ENCODE measurements at places on chromosomes 11 and 22.

GRCh38 chr22:35805466-35805865 lies 87.8 kb downstream of the APOL5 start:
- no peak for DNase-seq

DNA sequence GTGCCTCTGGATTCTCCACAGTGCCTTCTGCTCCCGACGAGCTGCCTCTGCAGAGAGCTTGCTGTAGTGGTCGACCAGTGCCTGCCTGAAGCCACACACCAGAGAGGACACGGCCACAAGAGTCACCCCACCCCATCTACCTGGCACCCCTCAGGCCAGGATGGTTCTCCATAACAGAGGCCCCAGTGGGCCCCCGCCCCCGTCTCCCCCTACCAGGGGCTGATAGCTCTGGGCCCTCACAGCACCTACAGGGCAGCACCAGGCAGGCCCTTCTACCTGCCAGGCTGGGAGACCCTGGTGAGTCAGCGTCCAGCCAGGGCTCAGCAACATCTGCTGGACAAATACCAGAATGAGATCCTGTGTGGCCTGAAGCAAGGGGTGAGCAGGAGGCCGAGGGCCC lies 21.7 kb downstream of the SELENOO start:
- no peak for DNase-seq

DNA sequence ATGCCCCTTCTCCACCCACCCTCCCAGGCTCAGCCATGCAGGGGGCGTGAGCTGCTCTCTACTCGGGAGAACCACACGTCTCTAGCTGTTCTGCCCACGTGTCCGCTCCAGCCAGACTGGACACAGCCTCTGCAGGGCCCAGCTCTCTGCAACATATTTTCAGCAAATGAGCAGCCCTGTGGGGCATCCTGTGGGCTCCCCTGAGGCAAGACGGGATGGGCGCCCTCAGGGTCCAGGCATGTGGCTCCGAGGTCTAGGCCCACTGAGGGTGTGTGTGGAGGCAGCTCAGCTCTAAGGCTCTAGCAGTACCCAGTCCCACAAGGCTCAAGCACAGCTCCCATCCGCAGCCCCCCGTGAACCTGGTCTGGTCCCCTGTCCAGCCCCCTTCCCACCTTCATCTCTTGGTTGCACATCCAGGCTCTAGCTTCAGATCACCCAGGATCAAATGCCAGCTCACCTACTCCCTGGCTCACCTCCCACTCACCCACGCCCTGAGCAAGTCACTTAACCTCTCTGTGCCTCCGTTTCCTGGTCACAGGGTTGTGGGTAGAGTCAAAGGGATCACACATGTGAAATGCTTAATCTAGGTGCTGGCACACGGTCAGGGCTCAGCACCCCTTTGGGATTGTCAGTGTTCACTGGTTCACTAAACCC lies 57.8 kb upstream of the TCF20 start:
- DNase-seq = no peak

DNA sequence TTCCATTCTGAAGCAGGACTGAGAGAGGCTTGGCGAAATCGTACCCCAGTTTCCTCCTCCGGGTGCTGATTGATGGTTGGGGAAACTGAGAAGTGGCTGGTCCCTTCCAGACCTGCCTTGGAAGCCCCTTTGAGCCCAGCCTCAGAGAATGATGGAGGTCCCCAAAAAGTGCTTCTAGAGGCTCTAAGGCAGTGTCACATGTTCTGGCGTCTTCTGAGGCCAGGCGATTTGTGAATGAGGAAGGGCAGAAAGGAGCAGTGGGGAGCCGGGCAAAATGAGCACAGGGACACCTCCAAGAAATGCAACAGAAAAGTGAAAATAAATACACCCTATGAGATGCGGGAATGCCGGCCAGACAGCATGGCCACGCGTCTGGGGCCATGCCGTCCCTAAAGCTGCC lies 1.0 kb upstream of the LIF start:
- DNase-seq = no peak

- DNase-seq = peak; percentile 43
These were observed 4.4 kb upstream of the FOXRED2 start for GRCh38 chr22:36510966-36511881.

DNA sequence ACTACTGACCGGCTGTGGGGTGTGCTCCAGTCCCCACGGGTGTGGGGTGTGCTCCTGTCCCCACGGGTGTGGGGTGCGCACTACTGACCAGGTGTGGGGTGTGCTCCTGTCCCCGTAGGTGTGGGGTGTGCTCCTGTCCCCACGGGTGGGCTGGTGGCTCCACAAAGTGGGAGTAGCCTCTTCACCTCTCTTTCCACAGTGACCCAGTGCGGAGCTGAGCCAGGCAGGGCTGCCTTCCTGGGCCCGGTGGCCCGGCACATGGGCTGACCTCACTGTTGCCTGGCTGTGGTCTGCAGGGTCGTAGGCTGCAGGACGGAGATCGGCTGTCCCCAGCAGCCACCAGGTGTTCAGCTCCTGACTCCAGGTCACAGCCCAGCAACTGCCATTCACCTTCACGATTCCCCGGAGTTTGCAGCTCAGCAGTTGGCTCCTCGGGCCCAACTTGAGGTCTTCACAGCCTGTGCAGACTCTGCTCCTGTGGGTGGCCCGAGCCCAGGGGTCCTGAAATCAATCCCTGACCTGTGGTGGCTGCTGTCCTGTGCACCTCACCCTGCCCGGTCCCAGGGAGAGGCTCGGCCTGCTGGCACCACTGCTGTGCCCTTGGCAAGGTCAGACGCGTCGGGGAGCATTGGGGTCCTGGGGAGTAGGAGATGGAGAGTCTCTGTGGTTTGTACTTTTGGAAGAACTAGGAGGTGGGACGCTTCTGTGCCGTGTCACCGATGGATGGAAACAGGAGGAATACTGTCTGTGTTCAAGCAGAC lies 414.3 kb downstream of the TBC1D22A start:
- no peak for DNase-seq

GRCh38 chr11:79274636-79275331 lies 166.0 kb downstream of the TENM4 start:
- no peak for DNase-seq

GRCh38 chr22:20966883-20967696 lies at the start of gene AIFM3:
Gene AIFM3 (plus strand): TSS chr22:20967255. CDS start chr22:20967945, 690 bp downstream.
- no peak for DNase-seq

- no peak for DNase-seq
These were observed 63.1 kb downstream of the CEP164 start for GRCh38 chr11:117390743-117391142.

- DNase-seq = no peak
These were observed 173.4 kb downstream of the ARHGAP42 start for GRCh38 chr11:100860318-100861155.

DNA sequence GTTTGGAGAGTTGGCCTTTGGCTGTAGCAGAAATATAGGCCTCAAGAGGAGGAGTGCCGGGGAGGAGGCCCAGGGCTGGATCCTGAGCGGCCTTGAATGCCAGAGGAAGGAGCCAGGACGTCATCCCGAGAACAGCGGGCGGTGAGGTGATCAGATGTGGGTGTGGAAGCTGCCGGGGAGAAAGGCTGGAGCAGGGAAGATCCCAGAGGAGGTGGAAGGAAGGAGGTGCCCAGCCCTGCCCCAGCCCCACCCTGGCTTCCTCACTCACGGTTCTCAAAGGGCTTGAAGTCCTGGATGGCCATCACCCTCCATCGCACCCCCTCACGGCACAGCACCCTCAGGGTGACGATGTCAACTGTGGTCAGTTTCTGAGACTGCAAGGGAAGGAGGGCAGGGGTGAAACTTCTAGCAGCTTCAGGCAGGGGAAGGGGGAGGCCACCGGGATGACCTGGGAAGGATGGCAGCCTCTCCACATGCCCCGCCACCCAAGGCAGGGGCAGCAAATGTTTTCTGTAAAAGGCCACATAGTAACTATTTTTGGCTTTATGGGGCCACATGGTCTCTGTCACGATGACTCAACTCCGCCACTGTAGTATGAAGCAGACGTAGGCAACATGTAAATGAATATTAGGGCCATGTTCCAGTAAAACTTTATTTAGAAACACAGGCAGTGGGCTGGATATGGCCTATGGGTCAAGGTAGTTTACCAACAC lies 10.7 kb downstream of the IL2RB start:
- no peak for DNase-seq

DNA sequence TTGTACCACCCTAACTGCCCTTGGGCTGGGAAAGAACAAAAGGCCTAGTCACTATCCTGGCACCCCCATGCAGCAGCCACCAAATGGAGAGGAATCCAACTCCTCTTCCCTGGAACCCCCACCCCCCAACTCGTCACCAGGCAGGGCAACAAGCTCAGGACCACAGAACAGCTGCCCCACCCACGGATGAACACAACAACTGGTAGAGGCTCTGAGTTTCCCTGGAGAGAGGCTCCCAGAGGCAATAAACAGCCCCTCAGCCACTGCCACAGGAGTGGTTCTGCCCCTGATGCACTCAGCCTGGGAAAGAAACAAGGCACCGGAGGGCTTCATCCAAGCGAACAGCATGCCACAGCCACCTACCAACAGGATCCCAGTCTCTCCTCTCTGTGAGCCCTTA lies 778.4 kb upstream of the FAT3 start:
- no peak for DNase-seq

DNA sequence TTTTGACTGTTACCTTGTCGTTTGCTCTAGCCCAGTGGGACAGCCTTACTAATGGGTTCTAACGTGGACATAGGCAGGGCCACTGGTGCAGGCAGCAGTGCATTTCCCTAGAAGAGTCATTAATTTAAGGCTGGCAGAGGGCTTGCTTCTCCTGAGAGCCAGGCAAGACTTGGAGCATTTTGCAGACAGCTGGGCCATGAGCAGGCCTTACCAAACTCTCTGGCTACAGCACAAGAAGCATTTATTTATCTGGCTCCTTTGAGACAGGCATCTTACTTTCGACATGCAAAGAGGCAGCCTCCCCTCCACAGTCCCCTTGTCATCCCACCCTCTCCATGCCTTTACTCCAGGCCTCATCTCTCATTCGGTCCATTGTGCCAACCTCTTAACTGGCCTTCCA lies 139.9 kb downstream of the CSNK2A3 start:
- no peak for DNase-seq

- DNase-seq = no peak
These were observed 20.6 kb upstream of the ALDH3B2 start for GRCh38 chr11:67694875-67695555.

DNA sequence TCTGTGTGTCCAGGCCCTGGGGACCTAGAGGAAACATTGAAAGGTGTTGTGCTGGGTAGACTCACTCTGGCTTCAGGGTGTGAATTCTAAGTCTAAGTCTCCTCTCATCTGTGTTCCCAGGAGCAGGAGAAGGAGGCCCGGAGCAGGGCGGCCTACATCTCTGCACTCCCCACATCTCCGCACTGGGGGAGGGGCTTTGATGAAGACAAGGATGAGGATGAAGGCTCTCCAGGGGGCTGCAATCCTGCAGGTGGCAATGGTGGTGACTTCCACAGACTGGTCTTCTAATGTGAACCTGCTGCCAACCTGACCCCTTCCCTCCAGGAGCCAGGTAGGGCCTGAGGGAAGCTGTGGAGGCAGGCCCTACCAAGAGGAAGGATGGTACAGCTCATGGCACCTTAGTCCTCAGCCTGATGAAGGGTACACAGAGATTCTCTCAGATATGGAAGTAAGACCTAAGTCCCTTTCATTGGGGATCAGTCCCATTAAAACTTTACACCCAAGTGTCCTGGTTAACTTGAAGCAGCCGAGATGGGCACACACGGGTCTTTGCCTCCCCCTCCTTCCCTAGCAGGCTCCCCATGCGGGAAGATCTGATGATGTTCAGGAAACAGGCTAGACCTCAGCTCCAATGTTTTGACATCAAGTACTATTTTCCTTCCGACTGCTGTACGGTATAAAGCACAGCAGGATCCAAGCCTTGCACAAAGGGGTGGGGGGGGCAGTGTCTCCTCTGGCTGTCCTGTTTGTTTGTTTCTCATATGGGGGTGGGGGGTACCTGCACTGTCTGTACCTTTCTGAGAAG lies 25.0 kb downstream of the USP35 start:
- no peak for DNase-seq

- no peak for DNase-seq
These were observed 15.0 kb downstream of the VWCE start for GRCh38 chr11:61279934-61280659.

DNA sequence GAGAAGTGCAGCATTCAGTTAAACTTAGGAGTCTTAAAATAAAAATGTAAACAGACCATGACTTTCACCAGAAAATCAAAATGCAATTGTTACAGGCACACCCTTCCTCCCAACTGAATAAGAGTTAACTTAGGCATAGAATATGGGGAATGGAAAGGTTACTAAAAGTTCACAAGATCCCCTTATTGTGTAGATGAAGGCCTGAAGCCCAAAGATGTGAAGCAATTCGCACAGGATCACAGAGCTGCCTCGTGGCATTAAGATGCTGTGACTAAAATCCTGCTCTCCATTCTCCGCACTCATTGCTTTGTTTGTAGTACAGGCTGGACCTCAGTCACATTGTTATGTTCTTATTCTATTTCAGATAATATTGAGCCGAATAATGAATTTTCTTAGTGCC lies 4.0 kb downstream of the MS4A5 start:
- no peak for DNase-seq

- DNase-seq = no peak
These were observed 436.2 kb upstream of the LARGE1 start for GRCh38 chr22:34356481-34356880.

DNA sequence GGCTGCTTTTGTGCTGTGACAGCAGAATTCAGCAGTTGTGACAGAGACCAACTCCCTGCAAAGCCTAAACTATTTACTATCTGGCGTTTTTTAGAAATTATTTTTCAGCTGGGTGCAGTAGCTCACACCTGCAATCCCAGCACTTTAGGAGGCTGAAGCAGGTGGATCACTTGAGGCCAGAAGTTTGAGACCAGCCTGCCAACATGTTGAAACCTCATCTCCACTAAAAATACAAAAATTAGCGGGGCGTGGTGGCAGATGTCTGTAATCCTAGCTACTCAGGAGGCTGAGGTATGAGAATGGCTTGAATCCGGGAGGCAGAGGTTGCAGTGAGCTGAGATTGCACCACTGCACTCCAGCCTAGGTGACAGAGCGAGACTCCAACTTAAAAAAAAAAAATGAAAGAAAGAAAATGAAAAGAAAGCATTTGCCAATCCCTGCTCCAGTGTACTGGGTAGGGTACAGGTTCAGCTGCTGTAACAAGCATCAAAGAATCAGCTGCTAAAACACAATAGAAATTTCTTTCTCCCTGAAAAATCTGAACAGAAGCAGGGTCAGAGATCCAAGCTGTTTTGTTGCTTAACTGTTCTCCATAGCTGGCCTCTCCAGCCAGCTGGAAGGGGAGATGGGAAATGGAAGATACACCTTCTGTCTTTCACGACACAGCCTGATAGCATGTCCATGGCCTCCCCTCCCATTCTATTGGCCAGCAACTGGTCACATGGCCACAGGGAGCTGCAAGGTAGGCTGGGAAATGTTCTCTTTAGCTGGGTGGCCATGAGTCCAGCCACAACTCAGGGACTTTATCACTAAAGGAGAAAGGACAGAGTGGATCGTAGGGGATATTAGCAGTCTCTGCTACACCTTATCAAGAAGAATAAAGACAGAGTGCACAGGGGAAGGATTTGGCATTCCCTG lies 8.5 kb upstream of the NCF4 start:
- no peak for DNase-seq

GRCh38 chr11:100546714-100547113 lies 140.4 kb upstream of the ARHGAP42 start:
- no peak for DNase-seq

DNA sequence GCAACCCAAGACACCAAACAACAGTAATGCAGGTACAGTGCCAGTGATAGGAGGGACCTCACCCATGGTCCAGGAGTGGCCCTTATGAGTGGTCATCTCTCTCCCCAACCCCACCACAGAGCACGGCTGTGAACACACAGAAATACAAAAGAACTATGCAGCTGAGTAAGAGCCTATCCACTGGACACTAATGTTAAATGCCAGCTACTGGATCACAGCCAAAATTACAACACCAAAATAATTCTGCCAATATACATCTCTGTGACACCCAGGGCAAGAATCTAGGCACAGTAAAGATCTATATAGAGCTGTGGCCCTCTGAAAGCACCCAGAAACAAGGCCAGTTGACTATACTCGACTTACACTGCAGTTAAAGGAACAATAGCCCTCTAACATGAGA lies 22.8 kb upstream of the GPR83 start:
- no peak for DNase-seq
